ELF-1 (cell line): ENCODE measurements at places on chromosomes 4 and X.

- DNase-seq = no peak
These were observed 70.7 kb downstream of the RASL11B start for GRCh38 chr4:52932591-52933470.

- peak; percentile 53 for DNase-seq
These were observed 313.9 kb downstream of the ASMT start for GRCh38 chrX:1928805-1929204.

GRCh38 chr4:94408549-94409374 is 43.0 kb upstream of the PDLIM5 start:
- DNase-seq = peak; percentile 24

- DNase-seq = no peak
These were observed 28.6 kb downstream of the ANAPC10 start for GRCh38 chr4:145069361-145069760.

GRCh38 chrX:5683996-5684395 is 544.7 kb downstream of the NLGN4X start:
- no peak for DNase-seq

DNA sequence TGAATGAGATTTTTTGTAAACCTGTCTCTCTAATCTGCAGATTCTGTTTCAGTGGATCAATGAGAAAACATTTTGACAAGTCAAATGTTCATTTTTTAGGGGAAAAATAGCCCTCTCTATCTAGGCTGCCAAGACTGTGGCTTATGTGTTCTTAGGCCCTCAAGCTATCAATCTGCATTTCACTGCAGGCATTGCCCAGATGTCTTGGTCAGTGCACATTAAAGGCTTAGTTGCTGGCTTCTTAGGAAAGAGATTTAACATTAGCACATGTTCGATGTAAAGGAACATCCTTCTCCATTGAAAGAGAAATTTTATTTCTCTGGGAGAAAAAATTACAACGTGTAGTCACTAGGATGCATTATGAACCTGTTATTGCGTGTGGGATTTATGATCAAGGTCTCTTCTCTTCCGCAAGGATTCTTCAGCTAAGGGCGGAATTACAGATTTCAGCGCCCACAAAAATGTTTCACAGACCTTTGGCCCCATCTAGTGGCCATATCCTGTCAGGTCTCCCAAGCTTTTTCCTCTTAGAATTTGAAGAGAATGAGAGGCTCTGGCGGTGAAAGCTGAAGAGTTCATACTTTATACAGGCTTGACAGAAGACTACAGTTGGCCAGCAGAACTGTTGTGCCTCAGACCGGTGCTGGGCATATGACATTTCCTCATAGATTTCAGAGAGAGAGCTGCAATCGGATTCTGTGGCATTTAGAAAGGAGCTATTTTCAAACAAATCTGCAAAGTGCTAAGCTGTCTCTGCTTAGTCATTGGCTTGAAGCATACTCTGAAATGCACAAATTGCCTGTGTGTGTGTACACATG is 144.6 kb upstream of the NOCT start:
- peak; percentile 89 for DNase-seq
